Upper lobe of right lung (tissue), 1 donor: ENCODE measurements at places on chromosomes 5 and 9. TPM values are rescaled to one million over a fixed set of nuclear protein-coding genes. Genes with fewer than 3 reads are reported as not detected.

NME5 gene
- 2.4 TPM for total RNA-seq

C9orf40 gene
- 2.9 TPM for total RNA-seq

SOX30 gene
- total RNA-seq, result 0.12 TPM

TTLL11 gene
- total RNA-seq, result 10.7 TPM

- no peak overlapping the region for H3K4me3 ChIP-seq
- no peak overlapping the region for H3K27ac ChIP-seq
- no peak for DNase-seq
- no peaks in the 10 kb centered on the region for H3K4me1 ChIP-seq
- H3K27me3 ChIP-seq, result no peaks in the 10 kb centered on the region
Observed at GRCh38 chr5:79774171-79774854, 84.7 kb downstream of the CMYA5 start.

- H3K27me3 ChIP-seq, result no peaks in the 10 kb centered on the region
- H3K4me3 ChIP-seq, result no peak overlapping the region
- H3K36me3 ChIP-seq, result no peaks in the 10 kb centered on the region
Observed at GRCh38 chr5:150918613-150919012, 13.8 kb upstream of the ZNF300 start.

DNA sequence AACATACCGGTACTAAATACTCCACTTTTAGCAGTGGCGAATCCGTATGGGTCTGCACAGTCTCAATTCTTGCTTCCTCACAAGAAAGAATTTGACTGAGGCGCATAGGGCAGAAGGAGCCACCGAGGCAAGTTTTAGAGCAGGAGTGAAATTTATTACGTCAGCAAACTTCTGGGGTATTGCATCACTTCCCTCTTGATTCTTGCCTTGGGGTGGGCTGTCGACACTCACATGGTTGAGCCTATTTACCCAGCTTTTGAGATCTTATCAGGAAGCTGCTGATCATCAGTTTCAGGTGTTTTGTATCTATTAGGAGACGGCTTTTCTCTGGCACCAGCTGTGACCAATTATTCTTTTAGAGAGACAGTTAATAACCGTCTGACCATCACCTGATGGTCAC lies 111.5 kb upstream of the CCNH start:
- H3K4me3 ChIP-seq, result no peak overlapping the region
- no peaks in the 10 kb centered on the region for H3K4me1 ChIP-seq

GRCh38 chr9:108100571-108100970 lies 611.0 kb upstream of the KLF4 start:
- H3K27me3 ChIP-seq, result no peaks in the 10 kb centered on the region
- no peak for DNase-seq
- H3K36me3 ChIP-seq, result no peaks in the 10 kb centered on the region
- no peaks in the 10 kb centered on the region for H3K4me1 ChIP-seq

GRCh38 chr9:137762414-137763061 lies 115.0 kb upstream of the CACNA1B start:
- peak overlapping the region; percentile 36 for H3K27ac ChIP-seq
- DNase-seq, result no peak
- H3K4me3 ChIP-seq, result no peak overlapping the region
- H3K4me1 ChIP-seq, result peaks cover 7% of the 10 kb centered on the region

DNA sequence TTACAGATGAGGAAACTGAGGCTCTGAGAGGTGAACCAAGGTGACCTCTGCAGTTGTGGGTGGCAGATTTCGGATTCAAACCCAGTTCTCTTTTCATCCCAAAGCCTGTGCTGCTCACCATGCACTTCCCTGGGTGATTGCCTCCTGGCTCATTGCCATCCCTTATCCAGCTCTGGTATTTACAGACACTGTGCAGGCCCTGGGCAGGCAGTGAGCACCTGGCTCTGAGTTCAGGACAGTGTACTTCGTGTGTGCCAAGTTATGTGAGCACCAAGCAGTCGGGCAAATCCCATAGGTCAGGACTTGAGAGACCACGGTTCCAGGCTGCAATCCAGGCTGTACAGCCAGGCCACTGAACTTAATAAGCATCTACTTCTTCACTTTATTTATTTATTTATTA lies 1.4 kb downstream of the LRSAM1 start:
- H3K27me3 ChIP-seq, result no peaks in the 10 kb centered on the region
- H3K4me1 ChIP-seq, result peaks cover 32% of the 10 kb centered on the region

GRCh38 chr9:86408121-86408520 lies 53.9 kb upstream of the TUT7 start:
- H3K4me1 ChIP-seq, result peaks cover 22% of the 10 kb centered on the region
- no peak overlapping the region for H3K4me3 ChIP-seq

GRCh38 chr5:50352382-50352781 lies 88.7 kb downstream of the EMB start:
- DNase-seq, result no peak
- no peak overlapping the region for H3K4me3 ChIP-seq
- no peaks in the 10 kb centered on the region for H3K36me3 ChIP-seq
- H3K4me1 ChIP-seq, result no peaks in the 10 kb centered on the region

DNA sequence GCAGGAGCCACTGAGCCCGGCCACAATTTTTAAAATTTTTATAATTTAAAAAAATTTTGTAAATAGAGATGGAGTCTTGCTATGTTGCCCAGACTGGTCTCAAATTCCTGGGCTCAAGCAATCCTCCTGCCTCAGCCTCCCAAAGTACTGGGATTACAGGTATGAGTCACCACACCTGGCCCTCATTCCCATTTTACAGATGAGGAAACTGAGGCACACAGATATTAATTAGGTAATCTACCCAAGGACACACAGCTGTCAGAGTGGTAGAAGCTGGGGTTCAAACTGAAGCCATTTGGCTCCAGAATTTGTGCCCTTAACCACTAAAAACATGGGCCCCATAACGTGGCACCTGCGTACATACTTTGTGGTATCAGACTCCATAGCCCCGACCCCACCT lies 7.5 kb downstream of the TRUB2 start:
- H3K4me1 ChIP-seq, result no peaks in the 10 kb centered on the region
- no peaks in the 10 kb centered on the region for H3K27me3 ChIP-seq
- peaks cover 65% of the 10 kb centered on the region for H3K36me3 ChIP-seq
- H3K4me3 ChIP-seq, result no peak overlapping the region
- DNase-seq, result no peak

GRCh38 chr9:304519-305185 lies 90.0 kb downstream of the DOCK8 start:
- peak overlapping the region; percentile 10 for H3K4me3 ChIP-seq
- no peaks in the 10 kb centered on the region for H3K27me3 ChIP-seq
- peak overlapping the region; percentile 66 for H3K27ac ChIP-seq
- DNase-seq, result no peak
